Endothelial cell of umbilical vein (primary cell): ENCODE measurements at places on chromosomes 13 and 19. TPM values are rescaled to one million over a fixed set of nuclear protein-coding genes. Genes with fewer than 3 reads are reported as not detected.

DNA sequence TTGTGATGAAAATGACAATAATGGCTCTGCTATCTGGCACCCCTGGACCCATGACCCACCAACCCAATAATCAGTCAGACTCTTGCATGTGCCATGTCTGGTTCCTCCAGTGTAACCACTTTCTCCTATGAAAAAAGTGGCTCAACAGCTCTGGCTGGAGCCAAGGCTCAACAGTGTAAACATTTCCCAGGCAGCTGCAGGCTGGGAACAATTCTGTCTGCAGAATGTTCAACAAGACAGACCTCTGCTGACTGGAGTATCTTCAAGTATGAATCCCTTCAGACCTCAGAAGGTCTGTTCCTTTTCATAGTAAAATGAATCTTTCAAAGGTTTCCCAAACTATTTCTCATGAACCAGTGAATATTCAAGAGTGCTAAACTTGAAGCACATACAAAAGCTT is 410.1 kb upstream of the HTR2A start:
- no peak for DNase-seq

FBN3 gene
- polyA plus RNA-seq = not detected in 2 replicates

CRX gene
- not detected in 2 replicates for polyA plus RNA-seq

TMC4 gene
- polyA plus RNA-seq = 1.7 and 2.4 TPM in 2 replicates

ZNF738 gene
- 13.6 and 14.8 TPM in 2 replicates for polyA plus RNA-seq

GRCh38 chr13:20073775-20074174 is 87.1 kb downstream of the GJA3 start:
- no peak for DNase-seq

GRCh38 chr19:33905937-33906577 is 109.4 kb downstream of the KCTD15 start:
- peak; percentile 22 for DNase-seq

NPAS1 gene
- 0.18 and 0.40 TPM in 2 replicates for polyA plus RNA-seq

DNA sequence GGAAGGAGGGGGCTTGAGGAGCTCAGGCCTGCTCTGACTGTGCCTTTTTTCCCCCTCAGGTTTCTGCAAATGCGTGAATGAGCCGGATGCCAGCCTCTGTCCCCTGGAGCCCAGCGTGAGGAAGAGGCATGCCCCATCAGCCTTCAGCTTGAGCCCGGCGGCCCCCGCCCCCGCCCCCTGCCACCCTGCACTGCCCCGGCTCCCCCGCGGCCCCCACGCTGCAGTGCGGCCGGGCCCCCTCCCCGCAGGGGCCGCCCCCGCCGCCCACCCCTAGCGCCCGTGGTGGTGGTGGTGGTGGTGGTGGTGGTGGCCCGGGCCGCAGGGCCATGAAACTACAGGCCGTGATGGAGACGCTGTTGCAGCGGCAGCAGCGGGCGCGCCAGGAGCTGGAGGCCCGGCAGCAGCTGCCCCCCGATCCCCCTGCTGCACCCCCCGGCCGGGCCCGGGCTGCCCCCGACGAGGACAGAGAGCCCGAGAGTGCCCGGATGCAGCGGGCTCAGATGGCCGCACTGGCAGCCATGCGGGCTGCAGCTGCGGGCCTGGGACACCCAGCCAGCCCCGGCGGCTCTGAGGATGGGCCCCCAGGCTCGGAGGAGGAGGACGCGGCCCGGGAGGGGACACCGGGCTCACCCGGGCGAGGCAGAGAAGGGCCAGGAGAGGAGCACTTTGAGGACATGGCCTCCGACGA is 3.5 kb downstream of the ARID3A start:
- no peak for DNase-seq
